ENCODE measurements at places on chromosomes 1 and 21.

DNA sequence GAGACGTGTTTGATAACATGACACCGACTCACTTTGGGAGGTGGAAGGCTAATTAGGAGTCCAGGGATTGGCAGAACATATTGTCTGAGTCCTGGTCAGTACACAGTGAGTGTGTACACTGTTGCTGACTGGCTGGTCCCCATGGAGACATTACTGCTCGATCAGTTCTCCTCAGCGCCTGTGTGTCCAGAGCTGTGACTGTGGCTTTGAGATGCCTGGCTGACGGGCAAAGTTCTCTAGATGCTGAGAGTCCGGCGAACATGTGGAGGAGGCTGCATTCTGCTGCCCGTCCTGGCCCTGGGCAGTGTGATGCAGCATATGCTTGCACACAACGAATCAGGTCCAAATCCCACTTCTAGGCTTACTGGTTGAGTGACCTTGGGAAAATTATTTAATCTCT is 280.1 kb upstream of the ST6GALNAC5 start:
- no peak for DNase-seq

GRCh38 chr1:70348399-70349165 is 5.9 kb downstream of the ANKRD13C start:
- no peak for DNase-seq

DNA sequence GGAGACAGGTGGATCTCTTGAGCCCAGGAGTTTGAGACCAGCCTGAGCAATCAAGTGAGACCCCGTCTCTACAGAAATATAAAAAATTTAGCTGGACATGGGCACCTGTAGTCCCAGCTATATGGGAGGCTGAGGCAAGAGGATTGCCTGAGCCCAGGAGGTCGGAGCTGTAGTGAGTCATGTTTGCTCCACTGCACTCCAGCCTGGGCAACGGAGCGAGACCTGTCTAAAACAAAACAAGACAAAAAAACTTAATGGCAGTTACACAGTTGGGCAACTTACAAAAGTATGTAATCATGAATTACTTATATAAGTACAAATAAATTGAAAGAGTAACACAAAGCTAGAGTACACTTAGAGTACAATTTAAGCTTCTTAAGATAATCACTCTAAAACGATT is 25.2 kb downstream of the RC3H1 start:
- no peak for DNase-seq

- no peak for DNase-seq
These were observed 183.6 kb upstream of the KIAA0040 start for GRCh38 chr1:175376194-175376593.

DNA sequence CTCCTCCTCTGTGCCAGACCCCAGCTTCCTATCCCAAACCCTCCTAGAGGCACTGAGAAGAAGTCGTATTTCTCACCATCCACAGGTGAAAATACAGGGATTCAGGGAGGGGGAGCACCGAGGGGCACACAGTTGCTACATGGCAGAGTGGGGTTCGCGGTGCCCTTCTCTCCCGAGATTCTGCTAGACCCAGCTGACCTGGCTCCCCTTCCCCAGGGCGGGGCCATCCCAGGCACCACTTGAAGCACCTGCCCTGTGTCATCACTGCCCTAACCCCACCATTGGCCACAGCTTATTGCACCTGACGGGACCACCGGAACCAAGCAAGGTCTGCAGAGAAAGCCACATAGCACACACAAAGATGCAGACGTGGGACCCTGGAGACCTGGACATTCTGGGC is 30.5 kb downstream of the SDC3 start:
- DNase-seq = no peak

GRCh38 chr1:77889671-77890070 is 1.2 kb downstream of the NEXN start:
- DNase-seq = no peak

DNA sequence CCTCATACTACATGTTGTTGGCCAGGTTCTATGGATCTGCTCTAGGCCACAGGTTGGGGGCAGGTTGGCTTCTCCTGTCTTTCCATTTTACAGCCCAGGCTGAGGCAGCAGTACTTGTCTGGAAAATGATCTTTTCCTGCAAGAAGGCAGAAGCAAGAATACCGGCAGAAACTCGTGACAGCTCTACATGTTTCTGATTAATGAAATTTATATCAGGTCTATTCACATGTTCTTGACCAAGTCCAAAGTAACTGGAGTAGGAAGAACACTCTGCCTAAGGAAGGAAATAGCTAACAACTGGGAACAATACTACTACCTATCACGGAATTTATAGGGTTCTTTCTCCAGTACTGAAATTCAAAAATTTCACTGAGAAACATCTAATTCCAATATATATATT is 98.3 kb downstream of the PLPPR5 start:
- no peak for DNase-seq

- no peak for DNase-seq
These were observed 8.8 kb upstream of the SRP9 start for GRCh38 chr1:225768662-225769426.

- DNase-seq = no peak
These were observed 36.7 kb upstream of the WLS start for GRCh38 chr1:68268896-68269483.

- peak; percentile 63 for DNase-seq
These were observed 93.3 kb upstream of the CD1D start for GRCh38 chr1:158087320-158087927.

DNA sequence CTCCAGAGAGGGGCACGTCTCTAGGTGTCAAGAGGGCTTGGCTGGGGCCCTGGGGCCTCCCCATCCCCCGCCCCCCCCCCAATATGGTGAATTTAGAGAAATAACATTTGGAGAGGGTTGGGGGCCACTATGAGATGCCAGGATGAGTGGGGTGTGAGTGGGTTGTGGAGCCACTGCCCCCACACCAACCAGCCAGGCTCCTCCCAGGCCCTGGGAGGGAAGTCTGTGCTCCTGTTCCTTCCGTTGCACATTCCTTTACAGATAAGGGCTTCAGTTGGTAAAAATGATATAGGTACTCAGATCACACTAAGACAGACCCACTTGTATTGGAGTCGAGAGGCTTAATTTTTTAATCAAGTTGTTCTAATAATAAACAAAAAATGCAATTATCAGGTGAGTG is 585 bp upstream of the PLEKHA6 start:
- no peak for DNase-seq

- no peak for DNase-seq
These were observed 11.1 kb downstream of the ADGRB2 start for GRCh38 chr1:31752952-31753475.

DNA sequence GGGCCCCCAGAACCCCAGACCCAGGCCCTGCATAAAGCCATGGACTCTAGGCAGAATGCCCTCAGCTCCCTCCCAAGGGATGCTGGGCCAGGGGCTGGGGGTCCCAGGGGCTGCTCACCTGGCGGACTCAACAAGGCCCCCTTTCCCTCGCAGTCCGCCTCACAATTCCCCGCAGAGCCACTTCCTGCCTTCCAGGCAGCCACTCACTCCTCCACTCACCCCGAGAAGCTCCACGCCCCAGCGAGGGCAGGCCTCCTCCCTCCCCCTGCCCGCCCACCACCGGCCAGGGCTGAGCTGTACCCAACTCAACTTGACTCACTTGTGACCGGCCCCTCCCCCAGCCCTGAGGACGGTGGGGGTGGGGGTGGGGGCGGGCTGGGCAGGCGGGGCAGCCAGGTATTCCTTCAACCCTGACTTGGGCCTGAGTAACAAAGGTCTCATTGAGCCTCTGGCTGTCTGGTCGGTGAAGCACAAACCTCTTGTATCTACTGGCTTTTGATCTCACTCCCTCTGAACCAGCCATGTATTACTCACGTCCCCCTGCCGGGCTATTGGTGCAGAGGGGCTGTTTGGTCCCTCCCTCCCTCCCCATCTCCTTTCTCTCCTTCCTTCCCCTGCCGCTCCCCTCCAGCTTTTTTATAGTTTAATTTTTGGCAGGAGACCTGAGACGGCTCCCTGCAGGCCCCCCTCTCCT is 5.9 kb downstream of the BLACAT1 start:
- DNase-seq = no peak

- DNase-seq = no peak
These were observed 24.2 kb downstream of the TNFRSF9 start for GRCh38 chr1:7916501-7916830.

GRCh38 chr1:244096691-244097090 is 45.6 kb downstream of the ZBTB18 start:
- no peak for DNase-seq

GRCh38 chr1:101250656-101251272 is 13.9 kb downstream of the S1PR1 start:
- no peak for DNase-seq

DNA sequence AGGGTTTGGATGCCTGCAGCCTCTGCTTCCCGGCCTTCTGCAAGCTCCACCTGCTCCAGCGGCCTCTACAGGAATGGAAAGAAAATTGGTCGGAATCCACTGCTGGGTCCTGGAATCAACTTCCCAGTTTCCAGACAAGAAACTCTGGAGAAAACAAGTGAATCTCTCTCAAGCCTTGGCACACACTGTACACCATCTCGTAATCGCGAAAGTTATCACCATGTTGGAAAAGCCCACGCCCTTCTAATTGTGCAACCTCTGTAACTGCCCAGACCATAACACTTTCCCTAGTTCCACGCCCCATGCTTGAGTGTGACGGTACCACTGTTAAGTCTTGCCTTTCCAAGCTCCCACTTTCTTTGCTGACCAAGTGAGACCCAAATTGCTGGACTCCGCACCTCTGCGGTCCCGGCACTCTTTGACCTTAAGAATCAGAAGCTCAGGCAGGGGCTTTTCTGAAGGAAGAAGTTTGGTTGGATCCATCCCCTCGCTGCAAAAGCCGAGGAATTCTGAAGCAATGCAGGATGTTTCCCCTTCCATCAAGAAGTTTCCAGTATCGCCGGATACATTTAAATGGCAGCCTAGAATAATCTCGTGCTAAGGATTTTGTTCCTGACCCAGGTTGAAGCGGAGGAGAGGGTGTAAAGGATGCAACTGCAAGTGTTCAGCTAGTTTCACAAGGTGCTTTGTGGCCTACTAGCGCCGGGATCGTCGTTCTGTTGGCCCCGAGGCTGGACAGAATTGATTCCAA is 6.2 kb downstream of the NR5A2 start:
- DNase-seq = no peak

DNA sequence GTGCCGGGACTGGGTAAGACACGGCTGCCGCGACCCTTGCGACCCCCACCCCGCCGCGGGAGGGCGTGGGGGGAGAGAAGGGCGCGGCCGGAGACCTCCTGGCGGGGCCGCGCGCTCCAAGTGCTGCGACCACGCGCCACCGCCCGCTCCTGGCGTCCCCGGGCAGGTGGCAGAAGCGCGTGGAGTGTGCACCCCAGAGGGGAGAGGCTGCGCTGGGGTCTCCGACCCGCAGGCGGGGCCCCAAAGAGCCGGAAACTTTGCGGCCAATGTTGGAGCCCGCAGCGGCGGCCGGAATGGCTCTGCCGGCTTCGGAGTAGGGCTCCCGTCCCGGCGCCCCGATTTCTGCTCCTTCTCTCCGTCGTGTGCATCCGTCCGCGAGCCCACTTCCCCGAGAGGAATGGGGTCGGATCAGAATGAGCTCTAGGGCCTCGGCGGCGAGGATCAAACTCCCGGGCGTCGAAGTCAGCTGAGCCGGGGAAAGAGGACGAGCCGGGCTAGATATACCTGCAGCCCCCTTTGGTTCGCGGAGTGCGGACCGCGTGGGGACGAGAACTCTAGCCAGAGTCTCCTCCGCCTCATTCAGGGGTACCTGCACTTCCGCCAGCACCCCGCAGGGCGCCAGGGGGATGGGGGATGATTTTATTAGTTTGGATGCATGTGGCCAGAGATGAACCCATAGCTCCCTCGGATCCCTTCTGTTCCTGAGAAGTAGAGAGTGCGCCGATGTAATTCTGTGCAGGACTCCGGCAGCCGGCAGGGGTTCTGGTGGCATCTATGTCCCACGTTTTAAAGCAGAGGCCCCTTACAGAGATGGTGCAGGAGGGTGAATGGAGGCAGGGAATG is 751 bp downstream of the STUM start:
- DNase-seq = no peak

- no peak for DNase-seq
These were observed 473.1 kb downstream of the ADGRL2 start for GRCh38 chr1:82273816-82274215.

- DNase-seq = no peak
These were observed 1.1 kb downstream of the SERBP1 start for GRCh38 chr1:67429011-67429527.

GRCh38 chr1:237119091-237119490 is 77.1 kb downstream of the RYR2 start:
- no peak for DNase-seq

GRCh38 chr1:174726167-174726879 is 273.4 kb upstream of the CACYBP start:
- no peak for DNase-seq

GRCh38 chr1:245894843-245895242 is 612.2 kb downstream of the SMYD3 start:
- no peak for DNase-seq

GRCh38 chr1:231855361-231855760 is 228.8 kb downstream of the DISC1 start:
- no peak for DNase-seq

GRCh38 chr21:15289896-15290841 is 225.4 kb upstream of the NRIP1 start:
- no peak for DNase-seq

- DNase-seq = no peak
These were observed 568.0 kb downstream of the PTPRU start for GRCh38 chr1:29804181-29804899.

GRCh38 chr21:32733990-32734613 is 6.3 kb upstream of the SYNJ1 start:
- DNase-seq = no peak

DNA sequence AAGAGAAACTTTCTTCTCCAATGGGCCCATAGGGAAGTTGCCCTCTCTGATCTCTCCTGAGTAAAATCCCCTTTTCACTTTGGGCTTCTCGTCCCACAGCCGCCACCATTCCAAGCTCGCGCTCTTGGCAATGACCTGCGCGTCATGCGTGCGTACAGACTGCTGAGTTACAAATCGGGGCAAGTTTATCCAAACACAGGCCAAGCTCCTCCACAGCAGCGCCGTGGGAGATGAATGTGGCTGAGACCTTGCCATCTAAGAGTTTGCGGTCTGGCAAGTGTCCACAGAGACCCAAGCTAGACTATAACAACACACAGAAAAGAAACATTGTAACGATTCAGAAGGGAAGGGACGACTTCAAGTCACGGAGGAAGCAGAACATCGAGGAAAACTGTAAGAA is 116.3 kb upstream of the SOD1 start:
- DNase-seq = no peak

DNA sequence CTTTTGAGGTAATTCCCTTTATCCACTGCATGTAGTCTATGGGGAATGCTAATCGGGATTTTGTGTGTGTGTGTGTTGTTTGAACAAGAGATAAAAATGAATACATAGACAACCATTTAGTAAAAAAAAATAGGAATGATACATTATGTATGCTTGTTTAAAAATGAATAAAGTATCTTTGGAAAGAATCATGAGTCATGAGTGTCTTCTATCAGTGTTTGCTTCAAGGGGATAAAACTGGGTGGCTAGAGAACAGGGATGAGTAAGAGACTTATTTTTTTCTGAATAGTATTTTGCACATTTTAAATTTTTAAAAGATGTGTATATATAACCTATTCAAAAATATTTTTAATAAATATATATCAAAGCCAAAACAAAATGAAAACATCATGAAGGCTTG is 839.4 kb upstream of the ADGRL4 start:
- no peak for DNase-seq

DNA sequence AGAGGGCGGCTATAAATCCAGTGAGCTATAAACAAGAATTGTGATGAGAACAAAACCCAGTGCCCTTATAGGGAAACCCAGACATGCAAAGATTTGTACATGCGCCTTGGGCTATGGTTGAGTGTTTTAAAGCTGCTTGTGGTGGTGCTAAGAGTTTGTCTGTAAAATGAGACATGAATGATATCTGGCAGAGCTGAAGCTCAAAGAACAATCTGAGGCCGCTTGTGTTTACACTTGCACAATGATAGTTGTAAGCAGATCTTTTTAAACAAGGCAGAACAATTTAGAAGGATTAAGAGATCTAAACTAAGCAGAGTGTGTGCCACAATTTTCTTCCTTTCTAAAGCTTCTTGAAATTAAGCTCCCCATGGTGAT is 80.4 kb upstream of the ADAMTS5 start:
- peak; percentile 30 for DNase-seq
